ENCODE measurements at places on chromosomes 3 and 15. TPM values are rescaled to one million over a fixed set of nuclear protein-coding genes. Genes with fewer than 3 reads are reported as not detected.

DNA sequence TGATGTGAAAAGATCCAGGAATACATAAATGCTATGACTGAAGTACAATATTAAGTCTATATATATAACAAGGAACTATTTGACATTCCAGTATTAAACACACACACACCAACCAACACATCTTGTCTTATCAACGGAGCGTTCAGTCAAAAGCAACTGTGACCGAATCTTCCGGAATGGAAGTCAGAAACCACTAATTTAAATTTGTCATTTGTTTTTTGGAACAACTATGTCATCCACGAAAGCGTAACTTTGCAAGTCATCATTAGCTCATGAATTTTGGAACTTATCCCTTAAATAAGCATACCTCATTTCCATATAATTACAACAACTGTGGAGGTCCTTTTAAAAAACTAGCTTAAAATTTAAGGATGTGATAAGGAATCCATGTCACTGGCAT, 5.0 kb downstream of the ZNF385D start:
- DNase-seq, result no peak

DNA sequence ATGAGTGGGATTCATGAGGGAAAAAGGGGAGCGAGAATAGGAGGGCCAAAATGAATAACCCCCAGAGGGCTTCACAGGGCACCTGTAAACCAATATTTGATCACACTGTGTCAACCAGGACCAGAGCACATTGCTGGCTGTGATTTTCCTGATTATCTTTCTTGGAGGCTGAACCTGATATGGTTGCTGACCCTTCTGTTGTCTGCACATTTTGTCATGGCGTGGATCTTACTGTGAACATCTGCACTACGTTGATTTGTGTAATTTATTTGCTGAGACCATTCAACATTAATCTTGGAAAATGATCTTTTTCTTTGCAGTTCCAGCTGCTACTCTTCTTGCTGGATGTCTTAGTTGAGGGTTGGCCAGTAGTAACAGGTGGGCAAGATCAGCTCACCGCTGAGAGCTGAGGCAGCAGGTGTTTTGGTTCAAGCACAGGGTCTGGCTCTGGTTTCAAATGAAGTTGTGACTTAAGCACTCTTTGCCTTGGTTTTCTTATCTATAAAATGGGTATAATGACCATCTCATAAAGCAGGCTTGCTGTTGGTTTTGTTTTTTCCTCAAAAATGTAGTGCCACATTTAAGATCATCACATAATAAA, 61.2 kb downstream of the ARHGEF26 start:
- DNase-seq, result no peak

GOLGA8R gene
- total RNA-seq, result 0.09 TPM

DNA sequence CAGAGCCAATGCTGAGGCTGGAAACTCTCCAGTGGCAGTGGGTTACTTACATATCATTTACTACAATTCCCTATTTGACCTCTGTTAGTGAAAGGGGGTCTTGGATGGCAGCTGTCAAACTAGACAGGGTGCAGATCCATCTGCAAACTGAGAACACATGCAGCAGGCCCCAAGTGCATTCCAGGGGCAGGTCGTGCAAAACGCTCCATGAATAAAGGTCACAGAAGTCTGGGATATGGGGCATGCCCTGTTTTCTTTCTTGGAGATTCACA, 25.0 kb upstream of the RAD18 start:
- no peak for DNase-seq

Measured in HepG2 (cell line).